ENCODE measurements at places on chromosomes 7 and 10.
A peak's percentile ranks its signal among the peaks of the same experiment; 100 is the strongest.

DNA sequence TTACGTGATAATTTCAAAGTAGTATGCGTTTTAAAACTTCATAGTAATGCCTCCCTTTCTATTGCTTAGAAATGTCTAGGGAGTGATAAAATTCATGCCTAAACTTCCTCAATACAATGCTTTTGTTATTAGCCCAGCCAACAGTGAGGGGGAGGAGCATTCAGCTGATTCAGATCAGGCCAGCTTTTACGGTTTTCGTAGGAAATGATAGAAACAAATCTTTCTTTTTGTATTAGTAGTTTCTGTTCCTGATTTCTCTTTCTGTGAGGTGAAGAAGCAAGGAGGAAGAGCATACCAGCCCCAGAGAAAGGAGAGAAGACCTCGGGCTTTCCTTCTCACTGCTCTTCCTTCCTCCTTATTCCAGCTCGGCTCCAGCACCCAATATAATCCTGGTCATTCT is 35.2 kb upstream of the ITPRID1 start:
- DNase-seq, result no peak

GRCh38 chr7:36070230-36070629 is 82.8 kb upstream of the EEPD1 start:
- DNase-seq, result no peak

GRCh38 chr10:101453791-101454718 is 100.1 kb downstream of the BTRC start:
- no peak for DNase-seq

DNA sequence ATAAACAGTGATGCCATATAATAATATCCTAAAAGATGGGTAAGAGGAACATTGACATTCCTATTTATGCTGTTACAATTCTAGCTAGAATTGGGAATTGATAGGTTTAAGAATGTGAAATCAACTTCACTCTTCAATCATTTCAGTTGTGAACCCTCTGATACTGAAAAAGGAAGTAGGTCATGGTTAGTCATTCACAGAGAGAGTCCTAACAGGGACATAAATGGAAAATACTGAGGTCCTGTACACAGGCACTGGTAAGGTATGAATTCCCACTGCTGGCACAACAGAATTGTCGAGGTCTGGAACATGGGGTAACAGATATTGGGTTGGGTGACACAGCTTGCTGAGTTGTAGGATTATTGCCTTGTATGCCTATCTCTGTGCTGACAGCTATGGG is 289.4 kb upstream of the LRRN3 start:
- no peak for DNase-seq

DNA sequence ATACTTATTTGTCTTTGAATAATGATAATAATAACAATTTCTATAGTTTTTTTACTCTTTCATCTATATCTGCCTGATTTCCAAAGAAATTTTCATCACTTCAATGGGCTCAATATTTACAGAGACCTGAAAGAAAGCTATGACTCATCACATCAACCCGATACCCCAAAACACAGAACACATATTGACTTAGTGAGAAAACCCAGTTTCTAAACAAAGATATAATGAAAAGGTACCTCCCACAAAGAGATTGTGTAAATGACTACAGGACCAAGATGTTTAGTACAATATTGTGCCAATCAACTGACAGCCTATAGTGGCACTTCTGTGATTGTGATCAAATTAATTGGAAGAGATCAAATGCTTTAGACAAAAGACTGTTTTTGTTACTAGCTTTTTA is 133.9 kb downstream of the PCDH15 start:
- no peak for DNase-seq

GRCh38 chr7:134619627-134620331 is 26.9 kb upstream of the BPGM start:
- no peak for DNase-seq

GRCh38 chr10:61835069-61835945 is 66.2 kb upstream of the ARID5B start:
- no peak for DNase-seq

GRCh38 chr7:27590416-27590815 is 72.3 kb downstream of the HIBADH start:
- no peak for DNase-seq

DNA sequence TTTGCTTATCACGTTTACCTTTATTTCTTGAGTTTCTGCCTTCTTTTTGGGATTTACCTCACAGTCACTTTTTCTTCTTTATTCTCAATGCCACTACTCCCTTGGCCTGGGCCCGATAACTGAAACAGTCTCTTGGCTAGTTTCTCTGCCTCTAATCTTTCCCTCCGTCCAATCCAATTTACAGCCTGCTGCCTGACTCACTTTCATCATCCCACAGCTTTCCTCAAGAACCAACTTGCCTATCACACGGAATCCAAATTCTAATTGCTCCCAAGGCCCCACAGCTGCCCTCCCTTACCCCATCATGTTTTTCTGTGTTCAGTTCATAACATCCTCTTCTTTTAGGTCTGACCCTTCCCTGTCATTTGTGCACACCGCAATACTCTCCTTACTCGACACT is 121.4 kb downstream of the HIPK2 start:
- DNase-seq, result no peak

GRCh38 chr7:111290982-111291381 is 200.1 kb downstream of the LRRN3 start:
- DNase-seq, result no peak

- DNase-seq, result no peak
Observed at GRCh38 chr7:99478464-99479440, 6.1 kb downstream of the ZNF789 start.

- DNase-seq, result no peak
Observed at GRCh38 chr7:107039199-107039900, 5.2 kb upstream of the PRKAR2B start.

- no peak for DNase-seq
Observed at GRCh38 chr10:118734475-118734874, 20.3 kb downstream of the CACUL1 start.

- no peak for DNase-seq
Observed at GRCh38 chr7:6227294-6227846, 45.1 kb downstream of the CYTH3 start.

DNA sequence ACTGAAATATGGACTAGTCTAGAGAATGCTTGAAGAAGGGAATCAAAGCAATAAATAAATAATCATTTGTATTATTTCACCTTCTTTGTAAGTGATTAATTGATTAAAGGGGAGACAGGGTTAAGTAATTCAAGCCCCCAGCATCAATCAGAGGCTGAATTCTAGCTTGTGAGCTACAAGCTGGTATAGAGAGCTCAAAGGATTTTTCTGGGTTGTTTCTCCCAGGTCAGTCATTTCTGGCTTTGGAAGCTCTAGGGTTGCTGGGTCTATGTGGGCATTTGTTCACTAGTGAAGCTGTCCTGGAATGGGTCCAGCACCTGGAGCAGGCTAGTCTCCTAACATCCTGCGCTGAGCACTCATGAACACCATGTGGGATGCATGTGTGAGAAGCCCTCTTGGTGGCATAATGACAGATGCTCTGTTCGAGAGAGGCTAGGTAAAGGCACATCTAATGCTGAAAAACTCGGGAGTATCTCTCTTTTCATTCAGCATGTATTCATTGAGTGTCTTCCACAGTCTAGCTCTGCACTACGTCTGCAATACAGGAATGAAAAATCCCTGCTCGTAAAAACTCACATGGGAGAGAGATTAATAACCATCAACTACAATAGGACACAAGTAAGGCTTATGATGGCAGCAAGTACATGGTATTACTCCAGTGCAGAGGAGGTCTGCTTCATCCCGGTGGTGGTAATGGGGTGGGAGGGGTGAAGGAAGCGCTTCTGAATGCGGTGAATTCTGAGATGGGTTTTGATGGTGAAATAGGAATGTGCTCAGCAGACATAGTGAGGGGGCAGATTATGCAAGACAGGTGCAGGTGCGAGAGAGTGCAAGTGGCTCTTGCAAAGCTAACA is 68.0 kb upstream of the NRP1 start:
- no peak for DNase-seq

GRCh38 chr10:16904639-16905061 is 87.4 kb upstream of the RSU1 start:
- no peak for DNase-seq

- no peak for DNase-seq
Observed at GRCh38 chr7:156875766-156876165, 17.2 kb downstream of the LMBR1 start.

- peak; percentile 33 for DNase-seq
Observed at GRCh38 chr7:151174246-151175046, 7.0 kb upstream of the GBX1 start.

DNA sequence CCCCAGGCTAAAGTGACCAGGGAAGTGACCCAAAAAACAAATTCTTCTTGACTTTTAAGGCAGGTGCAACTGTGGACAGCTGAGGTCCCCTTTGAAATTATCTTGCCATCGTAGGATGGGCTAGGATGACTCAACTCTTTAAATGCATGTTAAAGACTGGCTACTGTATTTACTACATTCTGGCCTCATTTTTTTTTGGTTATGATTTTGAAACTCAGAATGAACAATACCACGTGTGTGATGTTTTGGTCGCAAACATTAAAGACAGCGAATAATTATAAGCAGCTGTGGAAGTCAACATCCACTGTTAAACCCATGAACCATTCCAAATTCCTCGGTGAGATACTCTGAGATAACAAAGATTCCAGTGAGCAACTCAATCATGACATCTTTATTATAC is 1.2 kb upstream of the SLC13A4 start:
- DNase-seq, result no peak

DNA sequence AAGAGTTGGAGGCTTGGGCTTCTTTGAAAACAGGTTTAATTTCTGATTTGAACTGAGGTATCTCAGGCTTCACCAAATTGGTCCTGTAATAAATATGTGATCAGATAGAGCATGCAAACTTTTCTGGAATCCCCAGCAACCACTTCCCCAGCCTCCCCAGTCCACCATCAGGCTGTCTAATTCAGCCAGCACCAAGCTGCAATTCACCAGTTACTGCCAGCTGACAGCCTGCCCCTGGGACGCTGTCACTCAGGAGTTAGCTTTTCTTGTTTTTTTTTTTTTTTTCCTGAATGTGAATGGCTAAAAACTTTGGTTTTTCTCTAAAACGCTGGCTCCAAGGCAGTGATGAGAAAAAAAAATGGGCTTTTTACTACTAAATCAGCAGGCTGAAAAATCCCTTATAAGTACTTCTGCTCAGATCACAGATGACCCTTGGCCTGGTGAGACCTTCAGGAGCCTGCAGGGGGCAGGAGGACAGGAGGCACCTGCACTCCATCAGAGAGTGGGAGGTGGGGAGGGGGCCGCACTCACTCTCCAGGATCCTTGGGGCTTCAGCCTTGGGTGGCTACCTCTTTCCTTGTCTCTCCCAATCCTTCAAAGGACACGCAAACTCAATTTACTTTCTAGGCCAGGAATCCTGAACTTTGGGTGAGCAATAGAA is 349.4 kb downstream of the GATA3 start:
- DNase-seq, result no peak

DNA sequence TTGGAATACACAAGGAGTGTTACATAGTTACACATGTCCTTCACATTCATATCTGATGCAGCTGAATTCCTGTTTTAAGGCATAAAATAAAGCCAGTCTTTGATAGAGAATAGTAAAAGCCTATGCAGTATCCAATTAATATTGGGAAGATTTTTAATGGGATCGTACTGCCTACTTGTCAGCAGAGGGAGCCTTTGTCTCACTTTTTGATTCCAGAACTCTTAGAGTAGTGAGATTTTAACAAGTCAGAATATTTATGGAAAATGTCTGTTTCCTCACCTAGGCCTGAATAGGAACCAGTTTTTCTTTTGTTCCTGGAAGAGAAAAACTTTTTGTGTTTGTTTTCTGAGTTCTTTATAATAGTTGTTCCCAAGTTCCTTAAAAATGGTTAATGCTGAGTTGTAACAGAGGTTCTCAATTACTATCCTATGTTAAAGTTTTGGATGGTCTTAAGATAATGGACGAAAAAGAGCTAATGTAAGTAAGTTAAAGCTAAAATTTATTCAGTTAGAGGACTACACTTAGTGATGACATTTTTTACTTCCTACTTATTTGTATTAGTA is 114.0 kb downstream of the BBS9 start:
- no peak for DNase-seq

DNA sequence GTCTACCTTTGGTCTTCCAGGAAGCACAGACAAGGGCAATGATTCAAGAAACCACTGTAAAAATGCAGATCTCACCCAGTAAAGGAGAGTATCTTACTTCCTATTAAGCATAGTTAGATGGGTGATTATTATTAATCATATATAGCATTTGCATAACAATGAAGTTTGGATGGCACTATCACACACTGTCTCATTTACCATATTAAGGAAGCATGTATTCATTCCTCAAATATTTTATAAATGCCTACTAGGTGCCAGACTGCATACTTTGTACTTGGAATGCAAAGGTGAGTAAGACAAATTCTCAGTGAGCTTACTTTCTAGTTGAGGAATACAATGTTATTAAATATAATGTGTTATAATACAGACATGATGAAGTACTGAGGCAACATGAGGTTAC is 53.9 kb upstream of the SKAP2 start:
- DNase-seq, result no peak

- no peak for DNase-seq
Observed at GRCh38 chr7:128104108-128104742, 73.0 kb upstream of the LRRC4 start.

All from effector memory CD8-positive, alpha-beta T cell (primary cell).